Lower lobe of right lung (tissue), 2 donors: ENCODE measurements at places on chromosomes 1 and 21.

GRCh38 chr1:154992721-154993571 lies 440 bp upstream of the LENEP start:
- DNase-seq, result peak; percentile 34

- DNase-seq, result no peak
These were observed 154.9 kb downstream of the ZNF648 start for GRCh38 chr1:181906631-181907030.

GRCh38 chr1:168552961-168553360 lies 9.2 kb upstream of the XCL2 start:
- DNase-seq, result no peak

DNA sequence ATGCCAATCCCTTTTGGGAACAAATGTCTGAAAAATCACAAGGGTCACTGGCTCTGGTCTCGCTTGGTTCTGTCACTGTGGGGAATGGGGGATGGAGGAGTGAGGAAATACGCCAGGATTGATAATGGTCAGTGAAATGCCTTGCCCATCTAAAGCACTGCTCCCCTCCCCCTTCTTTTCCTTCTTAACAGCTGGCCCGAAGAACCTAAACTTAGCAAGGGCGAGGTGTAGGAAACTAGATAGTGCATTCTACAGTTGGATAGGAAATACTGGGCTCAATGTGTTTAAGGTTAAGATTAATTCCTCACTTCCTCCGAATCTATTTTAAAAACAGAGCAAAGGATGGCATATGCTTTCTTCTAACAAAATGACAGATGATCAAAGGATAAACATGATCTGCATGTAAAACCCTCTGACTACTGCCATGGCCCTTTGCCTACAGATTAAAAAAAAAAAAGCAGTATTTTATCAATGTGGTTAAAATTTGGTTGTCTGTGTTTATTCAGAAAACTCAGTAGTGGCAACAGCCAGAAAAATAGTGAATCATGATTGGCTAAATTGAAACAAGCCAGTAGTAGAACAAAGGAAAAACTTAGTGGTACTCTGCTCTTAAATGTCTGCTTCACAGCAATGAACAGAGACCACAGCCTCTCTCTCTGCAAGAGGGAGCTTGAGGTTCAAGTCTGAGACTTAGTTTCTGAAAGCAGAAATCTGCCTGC lies 86.1 kb upstream of the VAV3 start:
- no peak for DNase-seq

GRCh38 chr21:43590194-43590593 lies 69.1 kb downstream of the HSF2BP start:
- DNase-seq, result no peak

GRCh38 chr1:216528816-216529215 lies 105.6 kb upstream of the USH2A start:
- DNase-seq, result no peak

GRCh38 chr1:220521778-220522177 lies 6.2 kb upstream of the MARK1 start:
- no peak for DNase-seq
